ENCODE measurements at places on chromosomes 2 and 18.

- no peak for DNase-seq
These were observed 18.1 kb upstream of the MGAT4A start for GRCh38 chr2:98749066-98749450.

DNA sequence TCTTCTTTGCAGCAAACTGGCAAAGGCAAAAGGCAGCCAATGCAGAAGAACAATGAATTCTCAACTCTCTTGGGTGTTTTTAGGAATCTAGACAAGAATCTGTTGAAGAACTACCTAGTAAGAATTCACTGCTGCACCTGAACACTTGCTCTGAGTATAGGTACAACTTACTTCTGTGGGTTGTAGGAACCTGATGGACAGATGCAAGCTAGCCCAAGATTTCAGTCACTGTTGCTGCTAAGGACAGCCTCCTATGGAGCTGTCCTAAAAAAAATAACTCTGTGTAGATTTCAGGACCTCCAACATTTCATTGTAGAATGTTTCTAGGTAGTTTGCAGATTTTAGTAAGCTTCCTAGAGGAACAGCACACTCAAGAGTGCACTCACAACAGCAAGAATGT is 363.5 kb downstream of the CBLN2 start:
- DNase-seq, result no peak

GRCh38 chr2:120568089-120568974 is 167.3 kb upstream of the GLI2 start:
- DNase-seq, result no peak

- DNase-seq, result no peak
These were observed 35.5 kb downstream of the RPRD1A start for GRCh38 chr18:36031903-36032302.
